ENCODE measurements at places on chromosomes 3 and 15.
A peak's percentile ranks its signal among the peaks of the same experiment; 100 is the strongest.

GRCh38 chr3:62332835-62333244 lies 40.5 kb downstream of the FEZF2 start:
- DNase-seq = no peak

GRCh38 chr3:65500398-65501306 lies 538.1 kb downstream of the MAGI1 start:
- DNase-seq = no peak

GRCh38 chr3:136893848-136894443 lies 31.9 kb downstream of the NCK1 start:
- DNase-seq = no peak

- no peak for DNase-seq
These were observed 423.7 kb upstream of the SEMA6D start for GRCh38 chr15:47293466-47294162.

DNA sequence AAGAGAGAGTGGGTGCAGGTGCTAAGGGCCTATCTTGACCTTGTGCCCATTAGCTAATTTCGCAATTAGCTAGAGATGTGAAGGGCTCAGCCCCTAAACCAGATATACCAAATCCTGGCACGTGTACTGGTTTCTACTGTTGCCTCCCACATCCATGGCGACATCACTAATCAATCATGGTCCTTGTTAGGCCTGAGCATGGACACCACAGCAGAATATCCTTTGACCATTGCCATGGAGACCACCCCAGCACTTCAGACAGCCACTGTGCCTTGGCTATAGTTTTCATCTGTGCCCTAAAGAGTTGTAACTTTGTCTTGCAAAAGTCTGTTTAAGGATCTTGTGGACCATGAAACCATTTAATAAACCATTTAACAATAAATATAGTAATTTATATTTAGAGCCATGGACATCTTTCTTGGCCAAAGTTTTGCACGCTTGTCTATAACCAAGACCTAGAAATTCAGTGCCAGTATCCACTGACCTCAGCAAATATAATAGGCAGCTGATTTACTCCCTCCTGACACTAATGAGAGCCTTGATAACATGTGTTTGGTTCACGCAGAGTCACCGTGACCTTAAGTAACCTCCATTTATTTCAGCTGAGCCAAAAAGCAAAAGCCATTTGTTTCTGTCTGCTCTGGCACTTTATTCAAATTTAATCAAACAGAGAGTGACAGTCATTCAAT lies 43.4 kb downstream of the COLQ start:
- no peak for DNase-seq

DNA sequence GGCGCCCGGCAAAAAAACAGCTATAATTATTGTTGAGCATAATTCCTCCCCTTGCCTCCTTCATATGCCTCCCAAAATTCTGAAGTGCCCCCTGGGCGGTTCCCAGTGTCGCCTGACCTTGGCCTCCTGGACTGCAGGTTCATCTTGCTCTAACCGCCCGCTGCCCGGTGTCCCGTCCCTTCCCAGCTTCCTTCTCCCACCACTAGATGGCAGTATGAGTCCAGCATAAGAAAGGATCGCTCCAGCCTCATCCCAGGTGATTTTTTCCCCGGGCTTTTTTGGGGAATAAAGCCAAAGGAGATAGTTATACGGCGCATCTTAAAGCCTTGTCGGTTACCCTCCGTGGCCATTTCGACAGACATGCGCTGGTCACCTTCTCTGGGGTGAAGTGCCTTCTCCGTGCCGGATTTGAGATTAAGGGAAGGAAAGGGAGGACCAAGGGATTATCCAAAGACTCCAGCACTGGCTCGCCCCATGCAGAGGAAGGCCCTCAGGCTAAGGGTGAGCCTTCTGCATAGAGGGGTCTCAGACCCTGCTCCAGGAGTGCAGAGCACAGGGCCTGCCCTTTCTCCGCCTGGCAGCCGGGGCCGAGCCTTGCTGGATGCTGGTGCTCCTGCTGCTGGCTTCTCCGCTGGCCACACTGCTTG lies 45.8 kb upstream of the TRA2B start:
- DNase-seq = peak; percentile 70

DNA sequence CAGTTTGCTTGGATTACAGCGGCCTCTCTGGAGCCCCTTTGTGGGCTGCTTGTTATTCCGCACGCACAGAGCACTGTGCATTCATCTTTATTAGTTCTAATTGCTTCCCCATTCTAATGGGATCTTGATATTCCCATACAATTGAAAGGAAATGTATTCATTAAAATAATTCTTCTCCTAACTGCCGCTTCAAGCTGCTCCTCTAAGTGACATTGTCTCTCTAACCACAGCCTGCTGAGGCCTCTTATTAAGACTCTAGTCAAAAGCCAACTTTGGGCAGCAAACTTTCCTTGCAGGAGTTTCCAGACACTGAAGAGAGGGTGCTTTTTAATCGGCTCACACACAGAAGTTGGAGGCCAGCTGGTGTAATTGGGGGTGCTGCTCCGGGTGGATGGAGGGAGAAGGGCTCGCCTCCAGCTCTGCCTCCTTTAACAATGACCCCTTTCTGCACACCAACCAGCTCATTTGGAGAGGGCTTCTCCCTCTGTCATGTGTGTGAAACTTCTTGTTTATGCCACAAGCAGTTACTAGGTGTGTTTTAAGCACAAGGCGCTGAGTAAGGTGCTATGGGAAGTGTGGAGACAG lies 5.6 kb upstream of the MAGEF1 start:
- DNase-seq = no peak

- peak; percentile 17 for DNase-seq
These were observed 976 bp downstream of the DIS3L start for GRCh38 chr15:66294157-66294931.

DNA sequence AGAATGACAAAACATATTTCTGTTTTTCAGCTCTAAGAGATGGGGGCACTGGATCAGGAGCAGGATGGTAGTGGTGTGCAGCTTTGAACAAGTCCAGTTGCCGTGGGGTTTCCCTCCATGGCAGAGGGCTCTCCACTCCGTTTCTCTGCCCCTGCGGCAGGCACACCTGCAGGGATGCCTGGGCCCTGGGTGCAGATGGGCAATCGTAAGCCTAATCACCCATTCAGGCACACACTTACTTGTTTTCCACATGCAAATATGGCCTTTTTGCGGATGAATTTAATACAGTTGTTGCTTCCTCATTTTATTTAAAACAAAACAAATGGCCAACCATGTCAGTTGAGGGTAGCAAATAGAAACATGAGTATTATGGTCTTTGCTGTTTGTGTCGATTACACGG lies 85.1 kb downstream of the LPP start:
- DNase-seq = no peak

DNA sequence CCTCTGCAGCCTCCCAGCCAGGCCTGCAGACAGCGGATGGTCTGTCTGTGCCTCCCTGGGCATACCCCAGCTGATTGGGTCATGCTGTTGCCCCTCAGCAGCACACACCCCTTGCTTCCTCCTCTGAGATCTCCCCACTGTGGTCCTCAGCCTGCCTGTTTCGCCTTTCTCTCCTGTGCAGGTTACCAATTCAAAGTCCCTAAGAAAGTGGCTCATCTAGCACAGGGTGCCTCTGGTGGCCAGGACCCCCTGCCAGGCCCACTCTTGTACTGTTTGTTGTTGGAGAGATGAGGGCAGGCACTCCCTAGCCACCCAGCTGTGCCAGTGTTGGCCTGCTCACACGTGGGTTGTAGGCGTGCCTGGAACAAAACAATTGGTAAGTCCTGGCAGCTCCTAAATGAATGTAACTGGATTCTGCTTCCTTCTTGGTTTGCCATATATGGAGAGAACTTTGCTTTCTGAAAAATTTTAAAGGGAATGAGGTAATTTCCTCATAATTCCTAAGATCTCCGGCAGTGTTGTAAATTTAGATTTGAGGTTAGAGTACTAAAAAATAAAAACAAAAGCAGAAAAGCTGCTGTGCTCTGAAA lies 213.2 kb upstream of the IL12A start:
- no peak for DNase-seq

DNA sequence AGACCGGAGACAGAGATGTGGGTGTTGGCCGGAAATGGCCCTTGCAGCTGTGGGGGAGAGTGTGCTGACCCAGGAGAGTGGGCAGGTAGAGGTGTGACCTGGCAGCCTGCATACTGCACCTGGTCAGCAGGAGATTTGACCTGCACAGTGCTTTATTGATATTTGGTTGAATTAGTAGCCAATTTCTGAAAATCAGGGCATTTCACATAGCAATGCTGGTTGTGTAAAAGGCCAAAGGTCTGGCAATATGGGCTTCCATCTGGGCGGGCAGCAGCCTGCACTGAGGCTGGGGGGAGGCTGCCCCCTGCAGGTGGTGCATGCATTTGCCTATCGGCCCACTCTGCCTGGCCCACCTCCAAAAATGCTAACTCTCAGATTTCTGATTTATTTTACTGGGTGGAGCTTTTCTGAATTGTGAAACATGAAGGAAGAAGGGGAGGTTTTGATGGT lies 9.4 kb upstream of the MGLL start:
- no peak for DNase-seq

- no peak for DNase-seq
These were observed 83.1 kb downstream of the XXYLT1 start for GRCh38 chr3:195187609-195188425.

GRCh38 chr3:33007776-33008175 lies 56.3 kb downstream of the CCR4 start:
- DNase-seq = no peak

DNA sequence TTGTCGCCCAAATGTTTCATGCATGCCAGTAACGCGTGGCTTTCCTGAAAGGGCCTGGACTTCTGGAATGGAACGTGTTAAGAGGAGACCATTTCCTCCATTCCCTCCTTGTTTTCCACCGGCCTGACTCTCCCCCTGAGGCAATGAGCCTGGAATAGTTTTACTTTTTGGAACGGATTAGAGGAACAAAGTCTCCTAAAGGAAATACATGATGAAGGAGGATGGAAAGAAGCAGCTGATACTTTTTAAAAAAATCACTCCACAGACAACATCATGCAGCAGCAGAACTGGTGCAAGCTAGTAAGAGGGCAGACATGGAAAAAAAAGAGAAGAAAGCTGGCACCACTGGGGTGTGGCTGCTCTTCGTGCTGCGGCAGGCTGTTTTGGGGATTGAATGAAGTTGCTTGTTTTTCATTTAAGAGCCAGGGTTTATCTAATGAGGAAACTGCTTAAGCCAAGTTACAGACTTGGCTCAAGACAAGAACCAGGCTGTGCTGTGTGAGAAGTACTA lies 3.6 kb upstream of the KBTBD12 start:
- no peak for DNase-seq

GRCh38 chr3:112097378-112097777 lies 11.2 kb downstream of the C3orf52 start:
- DNase-seq = peak; percentile 82

GRCh38 chr3:156764751-156765150 lies 61.4 kb upstream of the LEKR1 start:
- no peak for DNase-seq

- no peak for DNase-seq
These were observed 30.3 kb downstream of the DUSP7 start for GRCh38 chr3:52026041-52026440.

GRCh38 chr15:85280203-85280602 lies 100.2 kb upstream of the AKAP13 start:
- DNase-seq = no peak

- no peak for DNase-seq
These were observed 224.6 kb downstream of the GREM1 start for GRCh38 chr15:32942401-32942841.

DNA sequence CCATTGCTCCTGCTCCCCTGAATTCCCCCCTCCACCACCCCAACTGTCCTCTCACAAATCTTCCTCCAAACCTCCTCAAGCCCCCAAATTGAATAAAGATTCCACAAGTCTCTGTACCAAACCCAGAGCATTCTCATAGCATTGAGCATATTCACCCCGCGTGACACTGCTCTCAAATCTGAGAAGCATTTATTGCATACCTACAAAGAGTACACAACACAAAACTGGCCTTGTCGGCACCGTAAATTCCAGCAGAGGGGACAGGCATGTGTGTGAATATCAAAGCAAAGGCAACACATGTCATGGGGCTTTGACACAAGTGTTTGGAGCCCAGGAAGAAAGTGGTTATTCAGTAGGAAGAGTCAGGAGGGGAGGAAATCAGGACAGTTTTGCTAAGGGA lies 2.6 kb downstream of the CLDN18 start:
- no peak for DNase-seq

DNA sequence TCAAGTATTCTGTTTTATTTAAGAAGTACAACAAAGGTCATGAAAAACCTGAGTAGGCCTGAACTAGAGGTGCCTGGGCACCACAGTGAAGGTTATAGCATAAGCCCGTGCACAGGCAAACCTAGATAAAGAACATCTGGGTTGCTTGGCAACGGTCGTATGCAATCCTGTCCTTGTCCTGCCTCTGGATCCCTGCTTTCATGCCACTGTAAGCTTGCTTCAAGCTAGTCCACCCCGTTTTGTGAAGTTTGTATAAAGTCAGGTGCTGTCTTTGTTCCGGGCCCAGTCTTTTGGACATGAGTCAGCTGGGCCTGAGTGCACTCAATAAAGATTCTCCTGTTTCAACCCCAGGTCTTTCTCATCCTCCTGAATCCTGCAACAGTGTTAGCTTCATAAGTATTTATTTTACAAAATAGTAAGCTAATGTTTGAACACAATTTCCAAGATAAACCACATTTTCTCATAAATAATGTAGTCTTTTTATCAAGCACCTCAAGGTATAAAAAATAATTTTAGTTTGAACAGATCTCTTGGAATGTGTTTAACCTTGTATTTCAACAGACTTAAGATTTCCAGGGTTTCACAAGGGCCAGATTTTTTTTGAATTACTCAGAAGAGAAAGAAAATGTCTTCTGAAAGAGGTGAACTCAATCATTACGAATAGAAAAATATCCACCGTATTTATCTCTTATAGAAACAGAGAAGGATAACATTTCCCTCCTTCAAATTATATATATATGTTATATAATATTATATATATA lies 14.3 kb upstream of the SLC9C1 start:
- no peak for DNase-seq

DNA sequence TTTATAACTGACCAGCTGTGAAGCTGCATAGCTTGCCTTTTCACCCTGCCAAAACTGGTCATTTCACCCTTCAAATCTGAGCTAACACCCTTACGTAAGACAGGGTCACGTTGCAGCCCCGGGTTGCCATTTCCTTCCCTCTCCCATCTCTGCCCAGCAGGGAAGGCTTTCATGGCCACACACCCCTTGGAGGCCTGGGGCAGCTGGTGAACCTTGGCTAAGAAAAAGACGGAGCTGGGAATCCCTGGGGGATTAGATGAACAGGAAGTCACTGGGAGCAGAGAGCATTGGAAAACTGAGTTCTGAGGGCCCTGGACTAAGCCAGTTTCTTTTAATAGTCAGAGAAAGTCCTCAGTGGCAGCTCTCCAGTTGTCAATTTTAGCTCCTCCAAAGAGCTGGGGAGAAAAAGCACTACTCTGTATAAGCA lies 67.8 kb downstream of the TTC23 start:
- no peak for DNase-seq

- DNase-seq = no peak
These were observed 170.4 kb downstream of the FHIT start for GRCh38 chr3:61080737-61081445.

All from T1000 (cell line).